Panc1 (cell line): ENCODE measurements at places on chromosomes 2 and 18. TPM values are rescaled to one million over a fixed set of nuclear protein-coding genes. Genes with fewer than 3 reads are reported as not detected.

DNA sequence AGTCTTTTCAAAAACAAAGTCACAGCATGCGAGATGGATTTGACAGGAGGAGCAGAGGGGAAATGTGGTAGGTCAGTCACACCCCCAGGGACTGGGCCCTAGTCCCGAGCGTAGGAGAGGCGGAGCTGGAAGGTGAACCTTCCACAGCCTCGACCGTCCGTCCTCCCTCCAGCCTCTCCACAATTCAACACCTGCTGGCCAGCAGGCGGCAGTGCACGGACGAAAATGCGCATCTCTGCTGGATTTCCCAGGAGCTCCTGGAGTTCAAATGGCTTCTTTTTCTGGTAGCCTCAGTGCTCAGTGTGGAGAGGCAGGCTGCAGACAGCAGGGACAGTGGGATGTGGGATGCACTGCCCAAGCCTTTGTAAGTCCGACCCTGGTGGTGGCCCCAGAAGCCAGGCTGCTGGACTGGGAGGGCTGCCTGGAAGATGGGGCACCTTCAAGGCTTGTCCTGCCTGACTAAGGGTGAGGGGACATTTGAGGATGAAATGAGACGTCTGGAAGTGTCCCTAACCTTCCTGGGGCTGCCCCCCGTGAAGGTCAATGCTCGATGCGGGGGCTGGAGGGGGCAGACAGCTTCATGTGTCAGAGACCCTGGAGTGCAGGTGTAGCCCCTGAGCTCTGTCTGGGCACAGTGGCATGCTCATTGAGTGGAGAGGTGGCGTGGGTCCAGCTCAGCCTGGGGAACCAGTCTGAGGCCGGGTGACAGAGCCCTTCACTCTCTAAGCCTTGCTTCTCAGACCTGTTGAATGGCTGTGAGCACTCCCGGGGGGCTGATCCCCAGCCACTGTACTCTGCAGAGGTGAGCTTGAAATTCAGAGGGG is 189.5 kb downstream of the TFCP2L1 start:
- no peak for DNase-seq
- H3K27ac ChIP-seq: no peak overlapping the region
- 0 out of 2 replicates have a peak, but pooled peaks cover 4% of the 10 kb centered on the region for H3K4me1 ChIP-seq

- H3K4me1 ChIP-seq: no peaks in the 10 kb centered on the region
- DNase-seq: no peak
- no peak overlapping the region for H3K27ac ChIP-seq
- no peaks in the 10 kb centered on the region for H3K36me3 ChIP-seq
Observed at GRCh38 chr18:14093307-14093915, 38.8 kb downstream of the ZNF519 start.

GRCh38 chr2:75276093-75277029 is 77.0 kb upstream of the TACR1 start:
- H3K4me1 ChIP-seq: no peaks in the 10 kb centered on the region
- DNase-seq: no peak
- no peaks in the 10 kb centered on the region for H3K36me3 ChIP-seq
- H3K27me3 ChIP-seq: no peaks in the 10 kb centered on the region

The RND3 gene
- 45.3 TPM for total RNA-seq

DNA sequence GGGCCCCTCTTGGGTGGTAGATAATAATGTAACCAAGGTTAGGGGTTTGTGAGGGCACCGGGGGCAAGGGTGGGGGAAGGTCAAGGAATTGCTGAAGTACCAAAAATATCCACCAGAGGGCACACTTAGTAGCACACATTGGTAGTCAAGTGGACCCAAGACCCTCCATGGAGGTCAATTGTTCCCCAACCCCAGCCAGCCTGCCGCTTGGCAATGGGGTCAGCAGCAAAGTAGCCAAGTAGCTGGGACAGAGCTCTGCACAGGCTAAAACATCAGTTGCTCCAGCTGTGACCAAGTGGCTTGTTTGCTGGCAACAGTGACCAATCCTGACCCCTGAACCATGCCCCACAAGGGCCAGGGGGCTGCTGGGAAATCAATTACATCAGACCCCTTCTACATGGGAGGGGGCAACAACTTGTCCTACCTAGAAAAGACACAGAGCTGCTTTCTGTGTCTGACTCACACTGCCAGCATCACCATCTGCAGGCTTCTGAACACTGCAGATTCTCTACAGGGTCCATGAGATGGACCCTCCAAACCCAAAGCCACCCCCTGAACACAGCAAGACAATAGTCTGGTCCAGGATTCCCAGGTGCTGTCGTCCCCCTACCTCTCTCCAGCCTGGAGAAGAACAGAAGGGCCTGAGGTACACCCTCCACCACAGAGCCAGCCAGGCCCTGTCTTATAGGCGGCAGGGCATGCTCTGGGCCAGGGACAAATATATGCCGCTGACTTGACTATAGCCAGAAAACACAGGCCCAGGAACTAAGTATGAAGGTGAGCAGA is 76.0 kb downstream of the EMX1 start:
- H3K4me3 ChIP-seq: no peak overlapping the region
- no peaks in the 10 kb centered on the region for H3K27me3 ChIP-seq
- H3K27ac ChIP-seq: no peak overlapping the region
- no peaks in the 10 kb centered on the region for H3K36me3 ChIP-seq
- peak; percentile 43 for DNase-seq

GRCh38 chr18:79400591-79401381 is 5.1 kb downstream of the NFATC1 start:
- H3K4me1 ChIP-seq: peaks cover 42% of the 10 kb centered on the region
- no peak overlapping the region for H3K27ac ChIP-seq
- DNase-seq: no peak
- no peaks in the 10 kb centered on the region for H3K27me3 ChIP-seq
